ENCODE measurements at places on chromosomes 6 and 20.
A peak's percentile ranks its signal among the peaks of the same experiment; 100 is the strongest.

DNA sequence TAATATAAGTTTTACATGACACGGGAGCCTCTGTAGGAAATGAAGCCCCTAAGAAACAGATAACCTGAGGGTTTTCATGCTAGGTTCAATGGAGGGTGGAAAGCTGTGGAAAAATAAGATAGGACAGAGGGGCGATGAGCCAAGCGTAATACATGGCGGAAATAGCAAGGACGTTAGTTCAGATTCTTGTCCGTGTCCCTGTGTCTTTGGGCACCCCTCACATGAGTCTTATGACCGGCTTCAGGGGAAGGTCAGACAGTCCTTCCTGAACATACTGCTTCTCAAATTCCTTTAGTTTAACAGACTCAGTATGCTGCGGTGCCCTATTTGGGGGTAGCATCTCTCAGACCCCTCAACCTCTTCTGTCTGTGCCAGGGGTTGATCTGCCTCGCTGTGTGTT lies 20.8 kb downstream of the EFCAB8 start:
- DNase-seq: no peak

- DNase-seq: no peak
Observed at GRCh38 chr6:107676042-107676441, 148.1 kb downstream of the SCML4 start.

DNA sequence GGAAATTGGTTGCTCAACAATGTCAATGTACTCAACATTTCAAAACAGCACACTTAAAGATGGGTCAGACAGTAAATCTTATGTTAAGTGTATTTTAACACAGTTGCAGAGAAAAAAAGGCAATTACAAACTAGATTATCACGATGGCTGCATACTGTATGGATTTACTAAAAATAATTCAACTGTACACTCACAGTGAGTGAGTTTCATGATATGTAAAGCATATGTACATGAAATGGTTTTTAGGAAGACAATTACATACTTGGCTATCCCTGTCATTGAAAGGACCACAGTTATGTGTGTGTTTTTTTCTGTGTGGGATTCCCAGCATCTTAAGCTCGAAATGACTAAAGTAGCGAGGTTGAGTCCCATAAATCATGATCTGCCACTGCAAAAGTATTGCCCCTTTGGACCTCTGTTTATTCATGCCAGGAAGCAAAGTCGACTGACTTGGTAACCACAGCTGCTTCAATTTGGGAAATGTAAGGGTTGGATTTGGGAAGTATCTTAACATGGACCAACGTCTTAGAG lies 5.5 kb upstream of the SALL4 start:
- DNase-seq: no peak

DNA sequence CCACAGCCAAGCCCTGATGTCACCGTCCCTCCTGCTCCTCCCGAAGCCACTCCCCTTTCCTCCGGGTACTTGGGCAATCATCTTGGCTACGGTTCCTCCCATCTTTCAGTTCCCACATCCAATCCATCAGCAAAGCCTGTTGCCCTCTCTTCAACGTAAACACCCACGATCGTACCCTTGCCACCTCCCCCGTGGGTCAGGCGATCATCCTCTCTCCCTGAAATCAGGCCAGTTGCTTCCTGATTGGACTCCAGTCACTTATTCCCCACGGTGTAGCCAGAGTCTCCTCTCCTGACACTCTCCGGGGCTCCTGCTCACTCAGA lies 44.5 kb downstream of the SULF2 start:
- peak; percentile 58 for DNase-seq

DNA sequence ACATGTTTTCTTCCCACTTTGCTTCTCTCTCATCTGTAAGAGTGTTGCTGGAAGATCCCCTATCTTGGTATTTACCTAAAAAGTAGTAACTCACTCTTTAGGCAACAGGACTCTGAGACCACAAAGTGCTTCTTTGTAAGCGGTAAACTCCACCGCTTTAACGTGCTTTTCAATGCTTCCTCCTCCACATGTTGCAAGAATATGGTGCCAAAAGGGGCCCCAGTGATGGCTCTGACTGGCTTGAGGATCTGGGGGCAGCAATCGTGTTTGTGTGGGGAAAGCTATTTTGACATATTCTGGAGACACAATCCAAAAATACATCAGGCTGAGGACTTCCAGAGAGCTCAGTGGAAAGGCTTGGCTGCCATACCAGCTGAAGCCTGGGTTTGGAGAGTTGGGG lies 12.4 kb upstream of the CPNE5 start:
- DNase-seq: no peak

DNA sequence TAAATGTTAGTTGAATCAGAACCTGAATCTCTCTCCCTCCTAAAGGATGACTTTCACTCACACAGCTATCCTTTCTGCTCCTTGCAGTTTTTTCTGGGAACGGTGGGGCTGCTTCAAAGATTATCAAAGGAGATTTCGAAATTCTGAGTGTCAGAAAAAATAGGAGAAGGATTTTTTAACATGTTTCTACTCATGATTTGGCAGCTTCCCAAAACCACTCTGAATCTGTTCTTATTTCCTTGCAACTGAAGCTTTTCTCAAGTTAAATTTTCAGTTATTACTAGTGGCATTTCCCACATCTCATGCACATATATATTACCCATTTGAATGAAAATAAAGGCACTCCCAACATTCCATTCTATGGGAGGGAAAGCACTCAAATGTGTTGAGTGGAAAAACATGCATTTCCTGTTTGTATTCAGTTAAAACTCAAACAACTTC lies 123.6 kb downstream of the LCA5 start:
- DNase-seq: no peak

- DNase-seq: no peak
Observed at GRCh38 chr6:154885214-154885613, 109.9 kb upstream of the TIAM2 start.

- no peak for DNase-seq
Observed at GRCh38 chr6:45687570-45687969, 309.8 kb upstream of the SUPT3H start.

Data from iPS-NIHi11 (cell line).